ENCODE measurements at places on chromosomes 16 and 17.

DNA sequence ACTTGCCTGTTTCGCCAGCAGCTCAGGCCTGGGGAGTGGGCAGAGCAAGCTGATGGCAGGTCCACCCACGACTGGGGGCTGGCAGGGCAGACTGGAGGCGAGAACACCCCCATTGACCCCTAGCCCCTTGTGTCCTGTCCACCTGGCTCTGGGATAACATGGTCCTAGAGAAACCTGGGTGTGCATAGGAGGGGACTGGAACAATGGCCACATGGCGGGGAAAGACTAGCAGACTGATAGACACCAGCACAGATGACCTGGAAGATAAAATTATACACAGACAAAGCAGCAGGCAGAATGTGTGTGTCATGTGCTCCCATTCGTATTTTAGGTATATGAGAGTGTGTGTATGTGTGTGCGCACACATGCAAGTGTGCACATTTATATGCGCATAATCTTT lies 23.5 kb downstream of the NUBP1 start:
- DNase-seq: no peak

DNA sequence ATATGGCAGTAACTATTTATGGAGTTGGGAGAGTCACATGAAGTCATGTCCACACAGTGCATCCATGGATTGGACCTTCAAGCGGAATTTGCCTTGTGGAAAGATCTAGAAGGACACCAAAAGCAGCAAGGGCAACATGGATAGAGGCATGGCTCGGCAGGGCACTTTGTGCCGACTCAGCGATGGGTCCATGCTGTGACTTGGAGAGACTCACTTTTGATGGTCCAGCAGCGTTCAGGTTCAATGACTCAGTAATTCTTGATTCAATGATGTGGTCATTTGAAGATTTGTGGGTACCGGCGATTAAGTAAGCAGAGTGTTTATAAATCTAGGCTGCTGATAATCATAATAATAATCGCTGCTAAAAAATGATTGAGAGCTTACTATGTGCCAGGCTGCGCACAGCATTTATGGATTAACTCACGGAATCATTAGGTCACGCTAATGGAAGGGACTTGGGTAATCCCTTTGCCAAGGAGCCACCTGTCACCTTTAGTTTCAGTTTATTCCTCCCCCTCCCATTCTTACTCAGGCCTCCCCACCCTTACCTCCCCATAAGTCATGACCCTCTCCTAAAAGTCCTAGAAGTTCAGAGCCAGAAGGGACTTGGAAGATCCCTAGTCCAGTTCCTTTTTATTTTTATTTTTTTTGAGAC lies 127.5 kb upstream of the CRHR1 start:
- no peak for DNase-seq

DNA sequence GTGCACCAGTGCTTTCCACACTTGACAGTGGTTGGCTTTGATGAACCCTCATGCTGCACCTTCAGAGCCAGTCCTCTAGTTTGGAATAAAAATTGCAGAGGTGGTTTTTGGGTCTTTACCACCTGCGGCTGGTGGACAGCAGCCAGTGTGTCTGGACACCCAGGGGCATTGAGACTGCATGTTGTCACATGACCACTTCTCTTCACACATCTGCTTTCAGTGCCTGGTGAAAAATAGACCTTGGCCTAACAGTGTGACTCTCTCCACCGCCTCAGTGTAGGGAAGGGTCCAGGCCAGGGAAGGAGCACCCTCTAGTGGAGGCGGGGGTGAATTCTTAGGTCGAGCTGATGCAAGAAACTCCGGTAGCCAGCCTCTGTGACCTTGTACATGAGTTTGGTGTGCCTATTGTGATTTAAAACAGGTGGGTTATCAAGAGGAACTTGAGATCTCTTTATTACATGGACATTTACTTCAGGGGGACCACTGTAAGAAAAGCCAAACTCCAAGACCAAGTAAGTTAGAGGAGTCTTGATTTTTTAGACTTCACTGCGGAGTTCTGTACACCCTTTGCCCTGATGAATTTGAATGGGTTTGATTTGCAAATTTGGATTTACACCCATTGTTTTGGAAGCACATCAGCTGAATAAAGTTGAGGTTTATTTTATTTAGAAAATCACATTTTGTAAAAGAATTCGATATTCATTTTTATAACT lies 17.9 kb downstream of the GOSR2 start:
- peak; percentile 54 for DNase-seq

DNA sequence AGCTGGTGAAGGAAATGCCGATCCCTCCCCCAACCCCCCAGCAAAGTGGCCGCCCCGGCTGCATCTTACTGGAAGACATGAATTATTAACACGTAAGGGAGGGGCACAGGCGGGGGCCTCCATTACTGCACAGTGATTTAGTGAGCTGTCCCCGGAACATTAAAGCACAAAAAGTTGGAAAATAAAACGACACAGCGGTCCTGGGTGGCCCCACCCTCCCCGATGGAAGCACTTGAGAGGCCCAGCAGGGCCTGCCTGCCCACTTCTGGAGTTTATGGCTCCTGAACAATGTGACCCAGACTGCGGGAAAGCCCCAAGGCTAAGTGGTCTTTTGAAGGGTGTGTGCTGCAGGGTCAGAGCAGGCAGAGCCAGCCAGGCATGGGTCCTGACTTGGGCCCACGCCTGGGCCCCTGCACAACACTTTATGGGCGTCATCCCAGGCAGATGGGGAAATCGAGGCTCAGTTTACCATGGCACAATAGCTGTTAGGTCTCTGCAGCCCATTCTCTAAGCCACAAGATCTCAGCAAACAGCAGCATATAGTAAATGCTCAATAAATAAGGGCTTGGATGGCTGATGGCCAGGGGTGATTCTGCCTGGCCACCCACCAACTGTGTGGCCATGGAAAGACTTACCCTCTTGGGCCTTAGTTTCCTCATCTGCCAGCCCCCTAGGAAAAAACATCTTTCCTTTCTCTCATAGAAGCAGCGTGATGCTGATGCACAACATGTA lies 22.8 kb downstream of the CCDC102A start:
- DNase-seq: no peak

DNA sequence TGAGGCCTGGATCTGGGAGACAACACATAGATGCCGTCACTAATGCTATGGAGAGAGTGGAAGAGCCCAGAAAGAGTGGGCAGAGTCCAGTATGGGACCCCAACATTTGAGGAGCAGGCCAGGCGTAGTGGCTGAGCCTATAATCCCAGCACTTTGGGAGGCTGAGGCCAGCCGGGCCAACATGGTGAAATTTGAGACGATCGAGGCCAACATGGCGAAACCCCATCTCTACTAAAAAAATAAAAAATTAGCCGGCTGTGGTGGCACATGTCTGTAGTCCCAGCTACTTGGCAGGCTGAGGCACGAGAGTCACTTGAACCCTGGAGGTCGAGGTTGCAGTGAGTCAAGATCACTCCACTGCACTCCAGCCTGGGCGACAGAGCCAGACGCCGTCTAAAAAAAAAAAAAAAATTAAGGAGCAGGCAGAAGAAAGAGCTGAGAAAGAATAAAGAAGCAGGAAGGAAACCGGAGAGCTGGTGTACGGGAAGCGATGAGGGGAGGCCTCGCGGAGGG lies 6.0 kb upstream of the DNAI2 start:
- DNase-seq: no peak

DNA sequence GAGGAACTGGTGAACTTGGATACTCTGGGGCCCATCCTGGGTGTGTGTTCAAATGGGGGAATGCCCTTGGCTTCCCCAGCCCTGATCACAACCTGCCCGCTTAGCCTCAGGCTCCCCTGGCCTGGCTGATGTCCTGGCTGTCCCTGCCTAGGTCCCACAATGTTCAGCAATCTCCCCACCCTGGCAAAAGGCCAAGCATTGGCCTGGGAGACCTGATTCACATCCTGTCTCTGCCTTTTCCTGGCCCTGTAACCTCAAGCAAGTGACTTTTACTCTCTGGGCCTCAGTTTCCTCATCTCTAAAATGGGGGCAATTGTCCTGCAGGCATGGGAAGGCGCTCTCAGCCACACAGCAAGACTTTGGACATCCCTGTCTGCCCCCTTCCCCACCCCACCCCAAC lies 14.4 kb downstream of the CPNE2 start:
- no peak for DNase-seq

All from stimulated activated CD4-positive, alpha-beta T cell treated with anti-CD3 and anti-CD28 coated beads, TNF-alpha, amount 100 ng/mL, for 1 hour (primary cell).